Stimulated activated CD4-positive, alpha-beta T cell treated with anti-CD3 and anti-CD28 coated beads, Interleukin-4, amount 100 ng/mL, for 4 hours (primary cell): ENCODE measurements at places on chromosomes 1 and 21.

- no peak for DNase-seq
Observed at GRCh38 chr1:211605603-211606331, 26.8 kb upstream of the SLC30A1 start.

GRCh38 chr1:8892026-8892425, 13.5 kb upstream of the ENO1 start:
- no peak for DNase-seq

- no peak for DNase-seq
Observed at GRCh38 chr1:191904991-191905390, 253.3 kb upstream of the RGS18 start.

DNA sequence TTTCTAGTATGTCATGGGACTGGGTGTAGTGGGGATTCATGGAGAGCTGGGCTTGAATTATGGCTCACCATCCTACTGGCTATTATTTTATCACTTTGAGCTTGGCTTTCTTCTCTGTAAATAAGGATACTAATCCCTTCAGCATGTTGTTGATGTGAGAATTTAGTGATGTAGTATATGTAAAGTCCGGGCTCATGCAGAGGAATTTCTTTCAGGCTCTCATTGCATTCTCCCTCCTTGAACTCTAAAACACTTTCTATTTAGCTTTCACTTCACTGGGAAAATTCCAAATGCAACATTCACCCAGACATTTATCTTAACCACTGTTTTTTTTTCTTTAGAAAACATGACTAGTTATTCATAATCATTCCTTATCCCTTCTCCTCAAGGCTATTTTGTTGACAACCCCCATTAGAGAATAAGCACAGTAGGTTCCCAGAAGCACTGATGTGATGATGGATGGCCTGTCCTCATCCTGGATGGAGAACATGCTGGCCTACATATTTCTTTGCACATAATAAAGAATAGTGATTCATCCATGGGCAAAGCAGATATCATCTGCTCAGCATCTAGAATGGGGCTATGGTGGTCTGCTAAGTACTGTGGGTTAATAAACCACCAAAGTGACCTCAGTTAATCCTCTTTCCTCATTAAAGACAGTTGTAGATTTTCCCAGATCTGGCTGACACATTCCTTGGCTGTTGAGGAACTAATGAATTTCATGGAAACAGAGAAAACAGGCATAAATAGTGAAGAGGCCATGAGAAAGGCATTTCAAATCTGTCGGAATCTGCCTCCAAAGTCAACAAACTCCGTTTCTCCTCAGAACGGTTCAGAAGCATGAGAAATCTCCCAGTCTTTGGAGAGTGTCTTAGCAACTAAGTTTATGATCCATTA, 68.0 kb upstream of the CYP2J2 start:
- DNase-seq = no peak

GRCh38 chr1:27668808-27669723, 2.9 kb downstream of the IFI6 start:
- DNase-seq = peak; percentile 76

GRCh38 chr1:4664606-4665005, 10.2 kb downstream of the AJAP1 start:
- no peak for DNase-seq

- DNase-seq = no peak
Observed at GRCh38 chr1:59827055-59827643, 12.4 kb downstream of the HOOK1 start.

DNA sequence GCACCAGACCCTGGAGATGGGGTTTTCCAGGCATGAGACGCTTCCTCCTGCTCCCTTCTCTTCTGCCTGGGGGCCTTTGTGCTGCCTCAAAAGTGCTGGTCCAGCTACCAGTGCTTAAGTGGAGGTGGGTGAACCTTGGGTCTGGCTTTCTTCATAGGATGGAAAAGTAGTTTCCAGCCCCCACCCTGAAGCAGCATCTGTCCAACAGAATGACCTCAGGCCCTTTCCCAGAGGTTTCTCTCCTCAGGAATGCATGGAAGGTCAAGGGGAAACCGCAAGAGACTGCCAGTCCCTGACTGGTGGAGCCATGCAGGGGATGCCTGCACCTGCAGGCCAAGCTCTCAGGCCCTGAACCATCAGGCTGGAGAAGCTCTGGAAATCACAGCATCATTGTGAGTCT, 63.8 kb downstream of the HMGB4 start:
- DNase-seq = no peak

GRCh38 chr1:91784191-91784590, 101.8 kb downstream of the TGFBR3 start:
- no peak for DNase-seq

GRCh38 chr1:202697038-202697437, 13.2 kb downstream of the SYT2 start:
- no peak for DNase-seq

DNA sequence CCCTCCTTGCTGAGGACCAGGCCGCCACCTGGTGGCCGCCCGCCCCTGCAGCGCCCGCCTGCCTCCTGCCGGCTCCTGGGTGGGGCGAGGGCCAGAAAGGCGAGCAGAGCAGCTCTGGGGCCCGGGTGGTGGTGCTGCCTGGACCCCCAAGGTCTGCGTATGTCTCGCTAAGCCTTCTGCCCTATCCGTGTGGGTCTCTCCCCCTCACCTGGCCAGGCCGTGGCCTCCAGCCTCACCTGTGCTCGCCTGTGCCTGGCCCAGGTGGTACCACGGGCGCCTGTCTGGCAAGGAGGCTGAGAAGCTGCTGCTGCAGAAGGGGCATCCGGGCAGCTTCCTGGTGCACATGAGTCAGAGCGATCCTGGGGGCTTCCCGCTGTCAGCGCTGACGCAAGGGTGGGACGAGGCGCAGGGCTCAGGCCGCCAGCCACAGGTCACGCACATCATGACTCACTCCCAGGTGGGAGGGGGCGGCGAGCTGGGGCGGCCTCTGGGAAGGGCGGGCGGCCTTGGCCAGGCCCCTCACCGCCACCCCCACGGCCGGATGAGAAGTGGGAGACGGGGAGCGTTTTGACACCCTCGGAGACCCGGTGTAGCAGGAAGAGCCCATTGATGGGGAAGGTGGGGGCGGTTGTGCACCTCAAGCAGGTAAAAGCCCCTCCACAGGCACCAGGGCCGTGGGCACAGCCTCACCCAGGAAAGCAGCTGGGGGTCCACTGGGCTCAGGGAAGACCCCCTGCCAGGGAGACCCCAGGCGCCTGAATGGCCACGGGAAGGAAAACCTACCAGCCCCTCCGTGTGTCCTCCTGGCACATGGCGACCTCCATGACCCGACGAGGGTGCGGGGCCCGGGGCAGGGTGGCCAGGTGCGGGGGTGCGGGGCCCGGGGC, 9.9 kb downstream of the RNF223 start:
- peak; percentile 88 for DNase-seq

DNA sequence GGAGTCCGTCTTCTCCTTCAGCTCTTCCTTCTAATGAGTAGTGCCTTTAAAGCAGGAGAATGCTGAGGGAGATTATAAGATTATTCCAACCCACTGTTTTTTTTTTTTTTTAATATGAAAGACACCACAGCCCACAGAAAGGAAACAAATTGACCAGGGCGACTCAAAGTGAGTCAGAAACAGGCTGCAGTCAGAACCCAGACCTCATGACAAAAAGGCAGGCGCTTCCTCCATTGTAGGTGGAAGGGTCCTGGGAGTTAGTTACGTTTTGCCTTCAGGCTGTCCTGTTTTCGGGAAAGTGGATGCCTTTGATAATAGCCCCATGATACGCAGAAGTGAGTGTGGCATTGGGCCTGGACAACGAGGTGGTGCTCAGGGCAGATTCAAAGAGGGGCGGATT, 21.0 kb downstream of the PLXNA2 start:
- no peak for DNase-seq

DNA sequence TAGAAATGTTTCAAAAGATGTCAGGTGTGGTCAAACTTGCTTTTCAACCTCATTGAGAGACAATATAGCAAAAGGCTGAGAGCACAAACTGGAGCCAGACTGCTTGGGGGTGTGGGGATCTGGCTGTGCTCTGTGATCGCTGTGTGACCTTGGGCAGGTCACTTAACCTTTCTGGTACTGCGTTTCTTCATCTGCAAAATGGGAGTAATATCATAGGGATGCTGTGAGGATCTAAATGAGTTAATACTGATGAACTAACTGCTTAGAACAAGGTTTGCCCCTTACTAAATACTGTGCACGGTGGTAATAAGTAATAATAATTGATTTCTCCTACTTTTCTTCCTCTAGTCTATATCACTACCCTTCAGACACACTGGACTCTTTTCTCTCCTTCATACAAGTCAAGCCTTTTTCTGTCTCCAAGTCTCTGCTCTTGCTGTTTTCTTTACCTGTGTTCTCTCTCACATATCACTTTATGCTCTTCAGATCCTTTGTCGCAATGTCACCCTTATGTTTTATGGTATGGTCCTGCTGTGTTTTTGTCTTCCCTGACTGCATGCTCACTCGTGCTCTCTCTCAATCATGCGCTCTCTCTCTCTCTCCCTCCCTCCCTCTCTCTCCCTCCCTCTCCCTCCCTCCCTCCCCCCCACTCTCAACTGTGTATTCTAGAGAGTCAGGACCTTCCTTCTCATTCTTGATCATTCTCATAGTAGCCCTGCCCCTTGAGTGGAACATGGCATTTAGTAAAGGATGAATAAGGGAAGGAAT, 3.3 kb downstream of the MGST3 start:
- no peak for DNase-seq

- DNase-seq = no peak
Observed at GRCh38 chr21:16583556-16583955, 853.8 kb downstream of the USP25 start.

DNA sequence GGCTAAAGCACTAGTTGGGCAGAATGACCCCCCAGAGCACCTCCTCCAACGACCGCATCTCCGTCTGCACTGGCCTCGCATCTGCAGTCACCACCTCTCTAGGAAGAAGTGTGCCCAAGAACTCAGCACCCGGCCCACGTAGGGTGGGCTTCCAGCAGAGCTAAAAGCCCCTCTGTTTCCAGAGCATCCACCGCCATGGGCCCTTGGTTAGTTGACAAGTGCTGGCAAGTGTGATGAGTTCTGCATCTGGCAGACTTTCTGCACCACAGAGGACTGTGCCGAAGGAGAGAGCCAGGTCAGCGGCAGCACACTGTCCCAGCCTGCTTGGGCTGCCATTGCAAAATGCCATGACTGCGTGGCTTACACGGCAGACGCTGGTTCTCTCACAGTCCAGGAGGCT, 76.4 kb upstream of the COL6A1 start:
- no peak for DNase-seq

GRCh38 chr1:11925938-11926292, 312 bp downstream of the KIAA2013 start:
- no peak for DNase-seq

DNA sequence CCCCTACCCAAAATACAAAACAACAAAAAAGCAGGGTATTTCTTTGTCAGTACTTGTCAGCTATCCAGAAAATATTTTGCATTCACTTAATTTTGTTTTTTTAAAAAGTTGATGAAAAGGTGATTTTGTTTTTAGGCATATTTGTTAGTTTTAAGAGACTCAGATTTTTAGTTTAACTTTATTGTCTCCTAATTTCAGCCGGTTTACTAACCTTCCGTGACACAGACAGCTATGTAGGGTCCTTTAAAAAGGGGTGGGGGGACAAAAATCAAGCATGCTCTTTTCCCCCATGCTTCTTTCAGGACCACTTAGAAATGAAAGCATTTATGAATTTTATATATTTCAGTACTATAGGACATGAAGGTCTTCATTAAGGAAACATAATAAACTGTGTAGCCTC, 1.6 kb downstream of the PBX1 start:
- DNase-seq = no peak

DNA sequence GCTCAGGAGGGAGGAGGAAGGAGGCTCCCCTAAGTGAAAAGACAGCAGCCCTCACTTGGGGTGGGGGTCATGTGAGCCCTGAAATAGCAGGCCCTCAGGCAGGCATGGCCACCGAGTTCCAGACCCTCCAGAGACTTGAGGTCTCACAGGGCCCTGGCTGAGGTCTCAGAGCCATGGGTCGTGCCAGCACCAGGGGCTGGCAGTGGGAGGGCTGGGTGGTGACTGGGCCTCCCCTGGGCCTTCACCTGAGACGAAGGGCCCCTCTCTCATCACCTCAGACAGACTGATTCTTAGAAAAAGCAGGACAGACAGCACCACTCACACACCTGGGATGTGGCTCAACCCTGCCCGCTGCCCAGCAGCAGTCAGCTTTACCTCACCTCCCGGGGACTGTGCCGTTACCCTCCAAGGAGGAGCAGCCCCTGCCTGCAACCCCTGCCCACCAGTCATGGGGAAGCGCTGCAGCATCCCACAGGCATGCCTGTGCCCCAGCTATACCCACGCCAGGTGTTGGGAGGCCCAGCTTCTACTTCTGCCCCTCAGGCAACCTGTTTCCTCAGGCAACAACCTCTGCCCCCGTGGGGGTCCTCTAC, 42.6 kb upstream of the LRP8 start:
- no peak for DNase-seq

DNA sequence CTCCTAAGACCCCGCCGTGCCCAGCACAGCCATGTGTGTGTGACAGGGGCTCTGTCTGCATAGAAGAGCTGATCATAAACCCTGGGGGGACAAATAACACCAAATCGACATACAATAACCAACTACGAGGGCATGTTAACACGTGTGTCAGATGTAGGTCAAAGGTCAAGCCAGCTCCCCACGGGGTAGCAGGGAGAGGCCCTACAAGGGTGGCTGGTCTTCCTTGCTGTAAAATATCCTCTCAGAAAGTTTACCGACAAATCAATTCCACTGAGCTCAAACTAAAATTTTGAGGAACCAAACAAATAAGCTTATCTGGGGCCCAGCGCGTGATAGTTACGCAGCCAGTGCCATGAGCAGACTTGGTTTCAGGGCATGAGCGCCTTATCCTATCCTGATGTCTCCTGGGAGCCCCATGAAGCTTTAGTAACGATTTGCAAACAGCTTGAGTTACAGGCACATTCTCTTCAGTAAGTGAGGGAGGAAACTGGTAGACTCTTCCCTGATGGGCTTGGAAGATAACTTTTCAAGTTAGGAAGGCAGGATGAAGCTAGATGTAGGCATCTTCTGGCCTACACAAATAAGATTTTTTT, 2.7 kb upstream of the TMPRSS3 start:
- no peak for DNase-seq

- DNase-seq = no peak
Observed at GRCh38 chr1:90384193-90384592, 332.9 kb downstream of the BARHL2 start.

DNA sequence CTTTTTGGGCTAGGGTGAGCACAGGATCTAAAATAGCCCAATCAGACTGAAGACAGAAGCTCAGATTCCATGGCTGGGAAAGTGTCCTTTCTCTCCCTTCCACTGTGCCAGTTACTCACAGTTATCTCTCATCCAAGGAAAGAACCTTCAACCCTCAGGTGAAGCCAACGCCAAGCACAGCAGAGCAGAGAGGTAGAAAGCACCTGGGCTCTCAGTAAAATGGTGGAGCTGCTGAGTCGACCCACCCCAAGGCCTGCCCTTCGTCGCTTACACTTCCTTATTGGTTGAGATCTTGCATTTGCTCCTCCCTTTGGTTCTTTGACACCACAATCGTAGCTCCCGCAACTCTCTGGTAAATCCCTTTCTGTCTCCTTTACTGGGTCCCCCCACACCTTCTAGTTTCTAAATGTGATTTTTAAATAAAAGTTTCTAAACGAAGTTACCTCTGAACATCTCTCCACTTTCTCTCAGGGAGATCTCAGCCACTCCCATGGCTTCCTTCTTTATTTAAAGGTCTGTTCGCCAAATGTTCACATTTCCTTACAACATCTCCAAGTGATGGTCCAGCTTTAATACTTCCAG, 27.5 kb upstream of the SLC30A1 start:
- DNase-seq = no peak
